ENCODE measurements at places on chromosomes 3 and 15. TPM values are rescaled to one million over a fixed set of nuclear protein-coding genes. Genes with fewer than 3 reads are reported as not detected.

- no peak overlapping the region for H3K4me3 ChIP-seq
- no peak for DNase-seq
- no peaks in the 10 kb centered on the region for H3K4me1 ChIP-seq
- no peak overlapping the region for H3K27ac ChIP-seq
Measured at GRCh38 chr3:171784387-171784786, 25.9 kb downstream of the PLD1 start.

Gene BNC1
- 1.4 TPM for total RNA-seq

DNA sequence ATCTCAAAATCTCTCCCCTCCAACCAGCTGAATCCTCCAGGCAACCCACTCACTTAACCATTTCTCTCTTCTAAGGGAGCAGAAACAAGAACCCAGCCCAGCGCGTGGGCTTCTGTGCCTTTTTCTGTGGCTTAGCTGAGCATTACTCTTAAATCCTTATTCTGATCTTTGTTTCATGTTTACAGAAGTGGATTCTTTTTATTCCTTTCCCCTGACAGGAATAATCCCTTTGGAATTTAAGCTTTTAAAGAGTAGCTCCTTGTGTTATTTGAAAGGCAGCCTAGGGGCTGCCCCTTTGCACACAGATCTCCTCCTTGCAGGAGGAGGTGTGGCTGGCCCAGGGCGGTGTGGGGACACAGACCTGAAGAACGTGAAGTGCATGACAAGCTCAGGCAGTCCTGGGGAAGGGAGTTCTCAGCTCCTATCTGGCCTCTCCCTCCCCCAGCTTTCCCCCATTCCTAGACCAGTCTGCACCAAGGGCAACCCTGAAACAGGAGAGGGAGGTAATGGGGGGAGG is 77.1 kb upstream of the UBE2E1 start:
- H3K4me1 ChIP-seq = peaks cover 6% of the 10 kb centered on the region
- no peaks in the 10 kb centered on the region for H3K36me3 ChIP-seq
- no peak for DNase-seq

Gene KLHL40
- 0.42 TPM for total RNA-seq

- peak overlapping the region; percentile 38 for H3K27ac ChIP-seq
- H3K4me1 ChIP-seq = no peaks in the 10 kb centered on the region
- H3K27me3 ChIP-seq = no peaks in the 10 kb centered on the region
- H3K4me3 ChIP-seq = no peak overlapping the region
Measured at GRCh38 chr3:154180836-154181691, 59.9 kb downstream of the ARHGEF26 start.

Gene PLSCR4
- total RNA-seq = 147 TPM

DNA sequence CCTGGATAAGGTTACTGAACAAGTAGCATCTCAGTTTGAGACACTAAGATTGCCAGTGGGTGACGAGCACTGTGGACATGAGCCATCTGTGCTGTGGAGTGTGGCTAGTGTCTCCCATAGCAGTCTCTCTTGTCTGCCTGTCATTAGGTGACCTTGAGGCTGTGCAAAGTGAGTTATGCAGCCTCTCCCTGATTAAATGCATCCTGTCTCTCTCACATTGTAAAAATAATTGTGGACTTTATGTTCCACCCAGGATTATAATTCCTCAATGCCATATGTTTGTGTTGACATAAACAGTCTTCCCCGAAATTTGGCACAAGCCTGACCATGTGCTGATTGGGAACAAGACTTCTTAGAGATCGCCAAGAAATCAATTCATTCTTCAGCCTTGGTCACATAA is 168.9 kb downstream of the MYRIP start:
- no peaks in the 10 kb centered on the region for H3K36me3 ChIP-seq
- H3K27me3 ChIP-seq = no peaks in the 10 kb centered on the region
- no peaks in the 10 kb centered on the region for H3K4me1 ChIP-seq
- H3K4me3 ChIP-seq = no peak overlapping the region

Gene PRTG
- 2.6 TPM for total RNA-seq

Gene FBXL22
- total RNA-seq = 0.63 TPM

Gene CEMIP
- total RNA-seq = 1.4 TPM

DNA sequence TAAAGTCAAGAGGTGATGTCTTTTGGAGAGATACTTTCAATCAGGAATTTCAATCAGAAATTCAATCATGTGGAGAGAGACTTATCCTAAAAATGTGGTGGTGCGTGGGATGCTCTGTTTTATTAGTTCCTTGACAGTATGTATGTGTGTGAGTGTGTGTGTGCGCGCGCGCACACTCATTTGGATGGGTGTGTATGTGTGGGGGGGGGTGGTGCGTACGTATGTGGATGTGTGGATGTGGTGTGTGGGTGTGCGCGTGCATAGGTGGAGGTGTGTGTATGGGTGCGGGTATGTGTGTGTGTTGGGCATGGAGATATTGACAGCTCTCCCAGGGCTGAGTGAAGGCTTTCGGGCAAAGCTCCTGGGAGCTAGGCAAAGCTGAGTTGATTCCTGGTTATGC is 2.4 kb downstream of the ADIPOQ start:
- H3K36me3 ChIP-seq = no peaks in the 10 kb centered on the region
- no peak overlapping the region for H3K27ac ChIP-seq
- no peaks in the 10 kb centered on the region for H3K4me1 ChIP-seq
- no peak for DNase-seq
